ENCODE measurements at places on chromosomes 1 and 21.

DNA sequence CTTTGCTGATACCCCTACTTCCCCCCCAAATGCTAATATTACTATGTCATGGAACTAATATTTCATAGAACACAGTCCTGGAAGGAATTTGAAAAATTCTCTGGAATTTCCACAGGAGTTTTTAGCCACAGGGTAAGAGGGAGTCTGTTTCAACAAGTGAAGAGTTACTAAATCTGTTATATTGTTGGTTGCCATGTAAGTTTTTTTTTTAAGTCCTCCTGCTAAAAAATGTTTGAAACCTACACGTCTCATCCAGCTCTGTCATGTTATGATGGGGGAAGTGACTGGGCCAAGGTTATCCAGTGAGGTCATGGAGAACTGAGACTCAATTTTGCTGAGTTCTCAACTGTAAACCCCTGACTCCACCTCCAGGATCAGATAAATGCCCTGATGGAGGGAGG, 60.8 kb upstream of the USP24 start:
- no peak for DNase-seq

DNA sequence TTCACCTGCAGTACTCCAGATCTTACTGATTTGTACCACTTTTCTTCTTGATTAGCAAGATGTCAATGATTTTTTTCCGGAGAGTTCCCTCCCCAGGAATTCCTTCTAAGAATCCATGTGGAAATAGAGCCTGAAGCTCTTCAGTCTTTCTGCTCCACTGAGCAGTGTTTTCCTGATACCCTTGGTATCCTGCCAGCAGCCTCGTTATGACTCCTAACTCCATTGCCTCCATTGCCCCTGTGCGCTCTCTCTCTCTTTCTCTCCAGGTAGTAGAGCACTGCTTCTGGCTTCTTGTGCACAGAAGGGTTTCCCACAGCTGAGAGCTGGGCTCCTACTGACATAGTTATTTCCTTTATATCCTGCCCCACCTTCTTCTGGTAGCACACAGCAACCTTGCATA, 12.2 kb downstream of the UBE2U start:
- DNase-seq: no peak

DNA sequence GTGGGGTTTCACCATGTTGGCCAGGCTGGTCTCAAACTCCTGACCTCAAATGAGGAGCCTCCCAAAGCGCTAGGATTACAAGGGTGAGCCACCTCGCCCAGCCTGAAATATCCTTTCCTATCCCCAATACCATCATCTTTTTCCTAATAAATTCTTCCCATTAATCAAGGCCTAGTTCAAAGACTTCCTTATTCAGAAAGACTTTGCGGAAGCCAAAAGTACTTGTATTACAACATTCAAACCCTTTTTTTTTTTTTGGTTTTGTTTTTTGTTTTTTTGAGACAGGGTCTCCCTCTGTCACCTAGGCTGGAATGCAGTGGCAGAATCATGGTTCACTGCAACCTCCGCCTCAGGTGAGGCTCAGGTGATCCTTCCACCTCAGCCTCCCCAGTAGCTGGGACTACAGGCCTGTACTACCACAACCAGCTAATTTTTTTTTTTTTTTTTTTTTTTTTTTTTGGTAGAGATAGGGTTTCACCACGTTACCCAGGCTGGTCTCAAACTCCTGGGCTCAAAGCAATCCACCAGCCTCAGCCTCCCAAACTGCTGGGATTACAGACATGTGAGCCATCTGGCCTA, 7.6 kb downstream of the SLC19A2 start:
- DNase-seq: no peak

DNA sequence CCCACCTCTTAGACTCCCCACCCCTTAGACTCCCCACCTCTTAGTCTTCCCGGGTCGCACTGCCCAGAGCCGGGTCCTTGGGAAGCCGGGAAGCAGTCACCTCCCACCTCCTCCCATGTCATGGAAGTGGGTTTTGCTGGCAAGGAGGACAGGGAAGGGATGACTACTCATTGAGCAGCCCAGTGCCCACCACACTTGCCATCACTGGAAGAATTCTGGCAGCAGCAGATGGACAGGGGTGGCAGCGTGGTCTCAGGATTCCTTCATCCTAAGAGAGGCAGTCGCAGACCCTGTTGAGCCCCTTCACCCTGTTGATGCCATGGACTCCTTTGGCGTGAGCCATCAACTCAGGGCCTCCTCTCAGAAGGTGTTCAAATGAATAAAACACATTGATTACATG, 140.8 kb downstream of the PGBD5 start:
- DNase-seq: no peak
